Erythroblast (primary cell): ENCODE measurements at places on chromosomes 5 and 9.

GRCh38 chr5:93658044-93658443 is 75.0 kb downstream of the NR2F1 start:
- no peak for DNase-seq

DNA sequence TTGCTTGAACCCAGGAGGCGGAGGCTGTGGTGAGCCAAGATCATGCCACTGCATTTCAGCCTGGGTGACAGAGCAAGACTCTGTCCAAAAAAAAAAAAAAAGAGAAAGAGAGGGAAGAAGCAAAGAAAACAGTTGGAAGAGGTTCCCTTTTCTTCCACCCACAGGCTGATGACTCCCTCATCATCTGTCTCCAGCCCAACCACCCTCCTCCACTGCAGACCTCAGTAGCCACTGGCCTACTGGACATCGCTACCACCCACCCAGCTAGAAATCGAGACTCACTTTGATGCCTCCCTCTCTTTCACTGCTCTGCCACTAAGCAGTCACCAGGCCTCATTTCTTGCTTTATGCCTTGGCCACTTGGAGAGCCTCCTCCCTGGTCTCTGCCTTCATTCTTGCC is 71.2 kb downstream of the NIPSNAP3B start:
- DNase-seq: no peak

- DNase-seq: no peak
Measured at GRCh38 chr5:160165137-160166068, 46.2 kb upstream of the PWWP2A start.

- no peak for DNase-seq
Measured at GRCh38 chr9:112104401-112104800, 70.7 kb downstream of the SUSD1 start.

GRCh38 chr9:116539549-116539948 is 147.6 kb upstream of the TRIM32 start:
- no peak for DNase-seq

GRCh38 chr9:98833090-98833956 is 25.9 kb downstream of the GALNT12 start:
- DNase-seq: peak; percentile 21

DNA sequence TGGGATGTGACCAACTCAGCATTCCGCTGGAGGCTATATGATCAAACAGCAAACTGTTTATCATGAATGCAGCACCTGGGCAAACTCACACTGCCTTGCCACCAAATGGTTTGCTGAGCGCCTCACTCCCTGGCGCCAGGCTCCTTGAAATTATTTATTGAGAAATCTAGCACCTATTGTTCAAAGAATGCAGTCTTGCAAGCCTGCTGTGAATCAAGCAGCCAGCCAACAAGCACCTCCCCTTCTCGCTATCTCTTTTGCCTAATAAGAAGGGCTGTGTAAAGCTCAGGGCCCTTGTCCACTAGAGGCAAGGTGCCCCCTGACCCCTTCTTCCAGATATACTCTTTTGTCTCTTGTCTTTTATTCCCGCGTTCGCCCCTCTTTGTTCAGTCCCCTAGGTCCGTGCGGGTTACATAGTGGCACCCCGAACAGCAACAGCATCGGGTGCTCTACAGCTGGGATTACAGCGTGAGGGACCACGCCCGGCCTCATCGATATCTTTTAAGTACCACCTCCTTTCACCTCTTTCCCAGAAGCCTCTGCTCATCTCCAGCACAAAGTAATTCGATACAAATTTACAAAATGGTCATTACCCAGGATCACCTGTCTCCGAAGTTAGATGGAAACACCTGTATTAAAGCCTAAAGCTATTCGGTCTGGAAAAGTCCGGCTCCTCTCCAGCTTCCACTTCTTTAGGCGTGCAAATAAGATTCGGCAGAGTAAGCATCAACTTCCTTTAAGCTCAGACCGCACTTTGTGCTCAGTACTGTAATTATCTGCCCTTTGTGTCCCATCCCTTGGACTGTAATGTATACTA is 896 bp downstream of the RIGI start:
- DNase-seq: peak; percentile 29

- DNase-seq: no peak
Measured at GRCh38 chr5:18152671-18153070, 518.4 kb downstream of the TAF11L14 start.

DNA sequence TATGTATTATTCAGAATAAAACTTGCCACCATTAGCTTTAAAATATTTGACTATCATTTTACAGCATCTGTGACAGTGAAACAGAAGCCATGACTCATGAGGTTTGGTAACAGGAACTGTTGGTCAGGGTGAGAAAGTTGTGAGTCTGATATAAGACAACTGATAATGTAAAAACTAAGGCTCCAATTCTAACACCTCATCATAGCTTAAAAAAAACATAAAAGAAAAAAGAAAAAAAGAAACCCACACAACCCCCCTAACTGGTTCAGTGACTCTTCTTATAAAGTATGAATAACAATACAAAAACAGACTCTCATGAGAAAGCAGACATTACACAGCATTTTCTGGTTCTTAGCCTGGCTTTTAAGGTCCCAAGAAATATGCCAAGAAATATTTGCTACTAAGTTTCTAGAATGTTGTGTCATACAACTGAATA is 85.8 kb downstream of the MRPS27 start:
- peak; percentile 91 for DNase-seq

GRCh38 chr9:136901516-136902258 is 15.4 kb downstream of the TRAF2 start:
- DNase-seq: no peak

- no peak for DNase-seq
Measured at GRCh38 chr5:112245656-112246055, 173.4 kb downstream of the EPB41L4A start.

- no peak for DNase-seq
Measured at GRCh38 chr5:139836469-139837208, 41.0 kb downstream of the PSD2 start.

- DNase-seq: no peak
Measured at GRCh38 chr5:154737667-154738320, 17.4 kb upstream of the LARP1 start.

DNA sequence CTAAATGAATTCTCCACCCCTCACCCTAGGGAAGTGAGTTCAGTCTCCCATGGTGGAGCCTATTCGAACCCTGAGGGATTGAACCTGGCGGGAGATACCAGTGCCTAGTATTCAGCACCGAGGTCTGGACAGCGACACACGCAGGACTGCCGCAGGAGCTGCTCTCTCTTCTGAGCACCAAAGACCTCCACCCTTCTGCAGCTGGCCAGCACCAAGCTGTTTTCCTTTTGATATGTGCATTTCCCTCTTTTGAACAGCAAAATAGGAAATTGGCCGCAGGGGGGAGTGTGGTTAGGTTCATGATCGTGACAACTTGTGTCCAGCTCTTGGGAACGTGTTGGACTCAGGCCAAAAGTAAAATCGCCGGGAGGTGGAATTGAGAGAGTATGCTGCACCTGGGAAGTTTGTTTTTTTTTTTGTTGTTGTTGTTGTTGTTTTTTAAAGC is 1.2 kb upstream of the PCSK1 start:
- peak; percentile 68 for DNase-seq

- DNase-seq: no peak
Measured at GRCh38 chr9:133332381-133332730, 3.6 kb downstream of the SURF6 start.

DNA sequence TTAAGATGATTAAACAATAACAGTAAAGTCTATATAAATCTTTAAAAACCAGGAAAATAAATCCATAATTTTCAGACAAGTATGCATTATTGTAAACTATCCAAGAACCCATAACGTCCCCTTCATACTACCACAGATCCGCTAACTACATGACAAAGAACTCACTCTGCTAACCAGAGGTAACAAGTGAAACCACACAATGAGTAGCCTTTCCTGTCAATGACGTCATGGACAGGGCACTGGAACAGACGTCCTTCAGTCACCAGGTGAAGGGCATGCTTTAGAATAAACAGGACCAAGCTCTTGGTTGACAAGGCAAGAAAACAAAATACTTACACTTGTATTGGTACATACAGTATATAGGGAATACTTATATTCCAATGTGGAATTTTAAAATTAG is 45.2 kb downstream of the RNF130 start:
- peak; percentile 9 for DNase-seq

GRCh38 chr5:109693535-109694400 is 4.0 kb downstream of the MAN2A1 start:
- DNase-seq: peak; percentile 60

- DNase-seq: no peak
Measured at GRCh38 chr5:125409234-125409860, 662.9 kb upstream of the ZNF608 start.

DNA sequence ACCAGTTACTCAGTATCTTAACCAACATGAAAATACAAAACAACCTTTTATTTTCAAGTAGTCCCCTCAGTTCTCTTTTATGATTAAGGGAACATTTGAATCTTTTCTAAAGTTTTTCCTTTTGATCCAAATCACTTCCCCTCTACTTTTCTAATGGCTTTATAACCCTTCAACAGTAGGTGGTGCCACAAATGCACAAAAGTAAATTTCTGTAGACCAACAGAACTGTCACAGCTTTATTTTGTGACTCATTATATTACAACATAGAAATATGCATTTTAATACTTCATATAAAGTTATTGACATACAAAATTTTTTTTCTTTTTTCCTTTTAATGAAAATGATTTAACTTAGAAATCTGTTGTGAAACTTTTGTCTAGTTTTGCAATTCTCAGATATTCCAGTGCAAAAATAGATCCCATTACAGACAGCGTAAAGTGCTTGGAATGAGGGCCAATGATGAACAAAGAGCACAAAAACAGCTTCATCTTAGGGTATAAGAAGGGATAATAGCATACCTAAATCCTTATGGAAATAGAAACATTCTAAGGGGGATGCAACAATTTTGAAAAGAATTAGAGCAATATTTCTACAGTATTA is 17.0 kb downstream of the NIPSNAP3B start:
- DNase-seq: peak; percentile 37

DNA sequence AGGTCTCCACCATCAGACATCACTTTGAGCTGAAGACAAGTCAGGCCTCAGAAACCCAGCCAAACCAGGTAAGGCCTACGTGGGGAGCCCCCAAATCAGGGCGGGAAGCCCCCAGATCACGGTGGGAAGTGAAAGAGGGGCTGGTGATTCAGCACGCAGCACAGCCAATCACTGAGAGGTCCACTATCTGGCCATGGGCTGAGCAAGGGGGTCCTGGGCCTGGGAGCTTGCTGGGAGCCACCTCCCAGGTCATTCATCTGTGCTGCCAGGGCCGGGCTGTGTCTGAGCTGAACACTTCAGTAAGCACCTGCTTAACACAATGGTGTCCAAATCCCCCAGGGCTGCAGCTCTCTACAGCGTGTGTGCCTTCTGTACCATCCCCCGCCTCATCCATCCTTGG is 15.5 kb downstream of the MED10 start:
- DNase-seq: no peak
